ENCODE measurements at places on chromosomes 6 and 20.

DNA sequence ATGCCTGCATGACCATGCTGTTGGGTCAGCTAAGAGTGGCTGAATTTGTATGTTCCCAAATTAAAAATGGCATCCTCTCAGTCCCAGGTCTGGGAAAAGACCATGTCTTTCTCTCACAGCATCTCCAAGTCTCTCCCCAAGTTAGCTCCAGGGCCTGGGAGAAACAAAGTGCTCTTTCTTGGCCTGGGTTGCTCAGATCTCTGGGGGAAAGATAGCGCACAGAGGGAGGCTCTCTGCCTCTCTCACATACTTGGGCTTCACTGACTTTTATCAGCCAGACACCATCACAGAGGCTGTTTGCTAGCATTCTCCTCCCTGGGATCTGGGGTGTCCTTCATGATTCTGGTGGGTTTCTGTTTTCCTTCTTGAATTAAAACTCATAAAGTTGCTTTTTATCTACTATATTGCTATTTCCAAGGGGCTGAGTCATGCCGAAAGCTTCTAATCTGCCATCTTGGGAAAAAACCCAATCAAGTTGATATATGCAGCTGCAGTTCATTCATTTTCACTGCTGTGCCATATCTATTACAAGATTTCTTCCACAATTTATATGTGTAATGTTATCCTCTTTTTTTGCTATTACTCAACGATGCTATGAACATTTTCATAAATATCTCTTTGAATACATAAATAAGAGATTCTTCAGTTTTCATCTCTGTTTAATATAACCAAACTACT, 190.2 kb downstream of the MOXD1 start:
- no peak for DNase-seq

- DNase-seq, result no peak
Observed at GRCh38 chr6:155498370-155498769, 42.7 kb upstream of the NOX3 start.

- DNase-seq, result peak; percentile 64
Observed at GRCh38 chr6:111534231-111534751, 51.3 kb upstream of the REV3L start.

DNA sequence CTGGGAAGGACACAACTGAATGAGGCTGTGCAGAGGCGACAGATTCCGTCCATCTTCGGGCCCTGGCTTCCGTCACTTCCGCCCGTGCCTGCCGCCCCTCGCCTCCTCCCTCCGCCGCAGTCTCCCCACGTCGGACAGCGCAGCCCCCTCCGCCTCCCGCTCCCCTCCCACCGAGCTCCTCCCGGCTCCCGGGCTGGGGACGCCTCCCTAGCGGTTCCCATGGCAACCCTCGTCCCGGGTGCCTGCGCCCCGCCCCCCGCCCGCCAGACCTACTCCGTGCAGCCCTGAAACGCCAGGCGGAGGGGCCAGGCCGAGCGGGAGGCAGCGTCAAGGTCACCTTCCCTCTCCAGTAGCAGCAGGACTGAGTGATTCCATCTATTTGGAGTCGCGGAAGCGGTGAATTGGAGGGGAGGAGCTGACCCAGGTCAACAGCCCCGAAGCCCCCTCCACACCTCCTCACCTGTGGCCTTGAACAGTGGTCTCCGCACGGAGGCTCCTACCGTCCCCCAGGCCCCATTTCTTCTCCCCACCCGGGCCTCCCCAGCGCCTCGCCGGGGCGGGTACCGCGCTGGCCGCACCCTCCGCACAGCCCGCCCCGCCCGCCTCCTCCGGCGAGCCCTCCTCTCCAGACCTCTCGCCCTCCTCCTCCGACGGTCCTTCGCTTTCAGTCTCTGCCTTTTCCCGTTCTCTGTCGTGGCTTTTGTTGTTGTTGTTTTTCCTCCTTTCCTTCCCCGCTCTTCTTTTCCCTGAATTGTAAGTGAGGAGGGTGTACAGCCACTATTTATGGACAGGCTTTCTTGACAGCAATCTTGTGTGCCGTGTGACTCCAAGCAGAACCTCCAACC, 951 bp downstream of the NRSN2 start:
- peak; percentile 98 for DNase-seq

DNA sequence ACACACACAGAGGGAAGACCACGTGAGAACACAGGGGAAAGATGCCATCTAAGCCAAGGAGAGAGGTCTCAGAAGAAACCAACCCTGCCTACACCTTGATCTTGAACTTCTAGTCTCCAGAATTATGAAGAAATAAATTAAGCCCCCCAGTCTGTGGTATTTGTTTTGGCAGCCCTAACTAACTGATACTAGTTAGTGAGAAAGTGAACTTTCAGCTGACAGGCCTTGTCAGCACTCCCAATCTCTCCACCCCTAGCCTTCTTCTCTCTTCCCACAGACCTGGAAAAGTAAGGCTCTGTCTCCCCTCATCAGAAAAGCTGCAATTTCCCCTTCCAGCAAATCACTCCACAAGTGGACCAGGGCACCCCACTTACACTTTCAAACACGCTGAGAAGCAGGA, 108.6 kb upstream of the CDYL start:
- DNase-seq, result peak; percentile 22

DNA sequence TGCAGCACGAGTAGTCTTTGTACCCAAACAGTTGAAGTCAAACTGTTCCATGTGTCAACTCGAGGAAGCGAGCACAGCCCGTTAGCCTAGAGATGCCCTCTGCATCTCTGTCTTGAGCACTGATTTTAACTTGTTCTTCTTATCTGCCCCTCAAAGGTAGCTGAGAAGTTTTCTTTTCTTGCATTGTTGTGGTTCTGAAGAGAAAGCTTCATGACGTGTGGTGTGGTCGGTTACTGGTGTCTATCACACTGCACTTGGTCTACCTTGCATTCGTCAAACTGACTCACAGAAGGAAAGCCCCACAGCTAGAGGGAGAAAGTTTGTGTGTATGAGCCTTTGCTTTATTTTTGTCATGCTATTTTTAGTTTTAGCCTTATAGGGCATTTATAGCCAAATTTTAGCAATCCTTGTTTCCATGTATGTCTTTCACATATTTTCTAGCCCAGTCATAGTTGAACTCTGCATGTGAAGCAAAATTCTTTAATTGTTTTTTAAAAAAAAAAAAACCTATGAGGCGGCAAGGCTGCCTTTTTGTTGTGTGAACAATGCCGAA, 115.1 kb downstream of the JAG1 start:
- DNase-seq, result no peak

DNA sequence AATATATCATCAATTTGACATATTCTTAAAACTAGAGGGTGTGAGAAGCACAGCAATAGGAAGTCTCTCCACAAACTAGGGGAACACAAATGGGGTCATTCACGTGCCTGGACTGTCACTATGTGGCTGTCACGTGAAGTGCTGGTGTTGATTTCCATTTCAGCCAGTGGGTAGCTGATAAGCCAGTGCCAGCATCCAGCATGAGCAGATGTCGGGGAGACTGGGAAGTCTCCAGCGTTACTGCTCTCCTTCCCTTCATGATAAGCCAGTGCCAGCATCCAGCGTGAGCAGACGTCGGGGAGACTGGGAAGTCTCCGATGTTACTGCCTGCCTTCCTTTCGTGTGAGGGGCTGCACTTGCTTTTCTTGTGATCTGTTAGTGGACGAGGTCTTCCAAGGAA, 5.6 kb upstream of the SLC17A9 start:
- DNase-seq, result peak; percentile 57

DNA sequence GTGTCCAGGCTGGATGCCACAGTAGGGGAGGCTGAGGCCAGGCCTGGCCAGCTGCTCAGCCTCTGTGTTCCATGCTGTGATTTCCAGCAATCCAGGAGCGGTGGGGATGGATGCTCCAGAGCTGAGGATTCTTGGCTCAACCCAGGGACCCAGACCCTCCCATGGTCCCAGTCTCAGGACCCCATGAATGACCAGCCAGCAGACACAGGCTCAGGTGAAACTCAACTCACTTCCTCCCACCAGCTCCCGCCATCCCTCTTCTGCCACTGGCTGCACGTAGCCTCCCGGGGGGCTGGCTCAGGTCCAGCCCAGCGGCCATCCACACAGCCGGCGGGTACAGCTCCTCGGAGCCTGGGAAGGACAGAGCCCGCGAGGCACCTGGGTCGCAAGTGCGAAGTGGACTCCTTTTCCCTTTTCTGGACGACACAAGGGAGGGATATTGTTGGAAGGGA, 54.5 kb upstream of the DACT2 start:
- no peak for DNase-seq
